ENCODE measurements at places on chromosomes 2 and 18.

DNA sequence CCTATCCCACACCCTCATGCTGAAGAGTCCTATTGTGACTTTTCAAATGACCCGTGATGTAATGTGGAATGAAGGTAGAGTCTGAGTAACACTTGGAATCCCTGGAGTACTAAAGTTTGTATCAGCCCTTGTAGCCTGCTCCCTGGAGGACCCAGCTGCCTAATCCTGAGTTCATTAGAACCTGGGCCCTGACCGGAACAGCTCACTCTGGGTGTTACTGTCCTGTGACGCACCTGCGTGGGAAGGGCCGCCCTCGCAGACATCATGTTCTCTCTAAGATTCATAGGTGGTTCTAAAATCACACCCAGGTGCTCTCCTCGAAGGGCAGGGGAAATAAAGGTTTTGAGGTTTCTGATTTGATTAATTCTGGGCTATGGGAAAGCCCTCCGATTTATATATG, 62.3 kb downstream of the NCK2 start:
- no peak for DNase-seq

- no peak for DNase-seq
Observed at GRCh38 chr2:123200035-123200434, 825.1 kb upstream of the CNTNAP5 start.

DNA sequence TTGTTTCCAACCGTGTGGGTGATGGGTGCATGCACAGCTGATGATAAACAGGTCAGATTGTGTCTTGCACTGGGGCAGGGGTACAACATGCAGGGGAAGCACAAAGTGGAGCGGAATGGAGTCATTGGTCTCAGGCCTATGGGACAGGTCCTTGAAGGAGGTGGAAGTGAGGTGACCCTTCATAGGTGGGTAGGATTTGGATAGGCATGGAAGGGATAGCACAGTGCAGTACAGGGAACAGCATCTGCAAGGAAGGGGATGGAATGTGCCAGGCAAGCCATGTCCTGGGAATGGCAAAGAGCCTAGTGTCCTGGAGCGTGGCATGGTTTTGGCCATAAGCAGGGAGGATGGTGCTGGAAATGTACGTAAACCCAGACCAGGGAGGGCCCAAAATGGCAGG, 143.9 kb downstream of the CAPN13 start:
- no peak for DNase-seq

- DNase-seq: no peak
Observed at GRCh38 chr2:142981069-142981378, 103.6 kb downstream of the KYNU start.

- DNase-seq: no peak
Observed at GRCh38 chr2:128214866-128215460, 103.7 kb downstream of the HS6ST1 start.

DNA sequence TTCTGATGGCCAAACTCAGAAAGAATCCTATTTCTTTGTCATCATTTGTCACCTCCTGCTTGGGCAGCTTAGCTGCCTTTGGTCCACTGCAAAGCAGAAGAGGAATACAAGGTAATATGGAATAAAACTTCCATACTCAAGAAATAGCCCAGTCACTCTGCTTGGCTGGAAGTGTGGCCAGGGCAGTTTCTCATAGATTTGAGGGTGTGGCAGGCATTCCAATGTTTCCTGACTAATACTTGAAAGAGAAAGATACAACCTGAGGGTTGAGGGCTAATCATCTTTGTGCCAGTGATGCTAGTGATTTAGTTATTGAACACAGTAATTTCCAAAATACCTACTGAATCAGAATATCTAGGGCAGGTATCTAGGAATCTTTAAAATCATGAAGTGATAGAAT, 83.1 kb downstream of the FAM161A start:
- no peak for DNase-seq

DNA sequence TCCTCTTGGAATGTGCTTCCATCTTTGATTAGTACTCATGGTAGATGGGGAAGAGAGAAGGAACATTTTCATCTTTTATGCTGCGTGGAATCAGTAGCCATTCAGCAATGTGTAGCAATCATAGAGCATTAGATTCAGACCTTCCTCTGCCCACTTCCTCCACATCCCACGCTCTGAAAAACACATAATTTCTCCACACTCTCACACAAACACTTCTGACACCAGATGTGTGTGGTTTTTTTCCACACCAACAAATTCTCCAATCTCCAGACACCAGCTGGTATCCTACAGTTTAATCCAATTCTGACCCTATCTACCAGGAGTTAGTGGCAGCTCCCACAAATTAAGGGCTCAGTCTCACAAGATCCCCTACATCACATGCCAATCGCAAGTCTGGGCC, 103.3 kb downstream of the AOX1 start:
- DNase-seq: no peak

- DNase-seq: no peak
Observed at GRCh38 chr2:149125031-149125725, 86.7 kb downstream of the LYPD6B start.

DNA sequence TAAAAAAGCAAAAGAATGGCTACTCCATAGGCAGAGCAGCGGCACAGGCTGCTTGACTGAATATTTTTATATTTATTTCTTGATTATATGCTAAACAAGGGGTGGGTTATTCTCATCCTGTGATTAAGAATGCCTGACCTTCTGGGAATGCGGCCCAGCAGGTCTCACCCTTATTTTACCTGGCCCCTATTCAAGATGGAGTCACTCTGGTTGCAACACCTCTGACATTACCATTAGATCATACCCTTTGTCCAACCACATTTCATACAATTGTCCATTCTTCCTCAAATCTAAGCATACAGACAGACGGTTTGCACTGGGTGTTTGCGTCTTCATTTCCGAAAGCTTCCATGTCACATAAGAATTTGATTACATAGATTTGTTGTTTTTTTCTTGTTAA, 168.2 kb downstream of the GALNT1 start:
- DNase-seq: no peak

DNA sequence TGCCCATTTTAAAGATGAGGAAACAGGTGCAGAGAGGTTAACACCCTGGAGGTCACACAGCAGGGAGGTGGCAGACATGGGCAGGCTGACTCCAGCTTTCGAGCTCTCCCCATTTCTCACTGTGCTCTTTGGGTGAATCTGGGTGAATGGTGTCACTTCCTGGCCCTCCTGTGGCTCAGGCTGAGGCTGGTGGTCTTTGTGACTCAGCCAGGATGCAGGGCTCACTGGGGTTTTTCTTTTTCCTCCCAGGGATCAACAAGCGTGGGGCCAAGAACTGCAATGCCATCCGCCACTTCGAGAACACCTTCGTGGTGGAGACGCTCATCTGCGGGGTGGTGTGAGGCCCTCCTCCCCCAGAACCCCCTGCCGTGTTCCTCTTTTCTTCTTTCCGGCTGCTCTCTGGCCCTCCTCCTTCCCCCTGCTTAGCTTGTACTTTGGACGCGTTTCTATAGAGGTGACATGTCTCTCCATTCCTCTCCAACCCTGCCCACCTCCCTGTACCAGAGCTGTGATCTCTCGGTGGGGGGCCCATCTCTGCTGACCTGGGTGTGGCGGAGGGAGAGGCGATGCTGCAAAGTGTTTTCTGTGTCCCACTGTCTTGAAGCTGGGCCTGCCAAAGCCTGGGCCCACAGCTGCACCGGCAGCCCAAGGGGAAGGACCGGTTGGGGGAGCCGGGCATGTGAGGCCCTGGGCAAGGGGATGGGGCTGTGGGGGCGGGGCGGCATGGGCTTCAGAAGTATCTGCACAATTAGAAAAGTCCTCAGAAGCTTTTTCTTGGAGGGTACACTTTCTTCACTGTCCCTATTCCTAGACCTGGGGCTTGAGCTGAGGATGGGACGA, 13.2 kb downstream of the ITM2C start:
- DNase-seq: peak; percentile 82

GRCh38 chr2:5991305-5991968, 299.3 kb downstream of the SOX11 start:
- no peak for DNase-seq

DNA sequence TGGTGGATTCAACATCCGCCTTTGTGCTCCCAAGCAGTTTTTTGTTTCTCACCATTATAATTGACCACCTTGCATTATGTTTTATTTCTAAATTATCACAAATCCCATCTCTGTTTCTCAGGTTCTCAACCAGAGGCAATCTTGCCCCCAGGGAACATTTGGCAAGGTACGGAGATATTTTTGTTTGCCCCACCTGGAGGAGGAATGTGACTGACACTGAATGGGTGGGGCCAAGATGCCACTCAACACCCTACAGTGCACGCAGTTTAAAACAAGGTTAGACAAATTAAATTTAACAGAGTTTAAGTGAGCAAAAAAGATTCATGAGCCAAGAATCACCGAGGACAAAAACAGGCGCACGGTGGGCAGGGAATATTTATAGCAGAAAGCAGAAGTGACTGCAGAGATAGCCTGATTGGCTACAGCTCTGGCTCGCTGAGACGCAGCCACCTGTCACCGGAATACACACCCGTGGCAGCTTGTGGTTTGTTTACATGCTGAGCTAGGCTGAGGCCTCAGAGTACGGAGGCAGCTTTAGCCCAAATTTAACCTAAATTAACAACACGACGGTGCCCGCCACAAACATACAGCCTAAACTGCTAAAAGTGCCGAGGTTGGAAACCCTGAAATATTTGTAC, 150.0 kb upstream of the ALKAL2 start:
- DNase-seq: peak; percentile 40

DNA sequence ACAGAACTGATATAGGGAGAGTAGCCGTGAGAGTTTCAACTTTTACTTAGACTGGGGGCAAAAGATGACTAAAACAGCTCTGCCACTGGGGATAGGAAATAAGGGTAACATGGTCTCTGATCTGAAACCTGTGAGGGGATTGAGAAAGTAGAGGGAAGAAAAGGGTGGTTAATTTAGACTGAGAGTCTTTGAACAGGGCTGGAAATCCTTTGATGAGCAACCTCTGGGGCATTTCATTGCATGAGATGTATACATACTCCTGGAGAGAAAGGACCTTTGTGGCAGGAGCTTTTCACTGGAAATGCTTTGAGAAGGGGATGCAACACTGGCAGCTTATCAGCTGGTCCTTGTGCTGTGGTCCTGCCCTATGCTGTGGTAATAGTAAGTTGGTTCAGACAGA, 9.4 kb downstream of the GALNT1 start:
- DNase-seq: no peak

DNA sequence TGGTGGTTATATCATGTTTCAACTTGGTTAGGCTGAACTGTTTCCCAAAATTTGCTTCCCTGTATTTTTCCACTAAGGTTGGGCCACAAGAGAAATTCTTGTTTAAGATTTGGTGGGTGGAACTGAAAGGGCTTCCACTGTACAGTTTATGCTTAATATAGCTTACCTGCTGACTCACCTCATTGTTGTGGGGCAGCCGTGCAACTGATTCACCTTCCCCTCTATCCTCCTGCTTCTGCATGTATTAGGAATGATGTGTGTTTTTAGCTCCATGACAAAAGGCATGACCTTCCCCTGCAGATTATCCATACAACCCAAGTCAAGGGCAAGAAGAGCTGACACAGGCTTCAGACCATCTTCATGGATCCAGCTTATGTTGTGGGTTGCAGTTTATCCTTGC, 98.4 kb upstream of the GULP1 start:
- DNase-seq: no peak

DNA sequence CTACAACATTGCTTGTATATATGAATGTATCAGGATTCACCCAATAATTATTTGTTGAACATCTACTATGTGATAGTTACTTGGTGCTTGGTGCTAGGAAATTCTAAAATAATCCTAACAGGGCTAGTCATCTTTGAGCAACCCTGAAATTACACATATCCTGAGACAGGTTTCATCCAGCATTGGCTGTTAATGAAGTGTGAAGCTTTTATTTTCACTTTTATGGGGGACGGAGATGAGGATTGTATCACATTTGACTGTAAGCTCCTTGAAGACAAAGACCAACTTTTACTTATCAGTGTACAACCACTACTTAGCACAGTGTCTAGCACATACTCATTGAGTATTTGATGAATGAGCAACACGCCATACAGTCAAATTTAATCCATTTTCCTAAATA, 6.8 kb upstream of the GALM start:
- no peak for DNase-seq

DNA sequence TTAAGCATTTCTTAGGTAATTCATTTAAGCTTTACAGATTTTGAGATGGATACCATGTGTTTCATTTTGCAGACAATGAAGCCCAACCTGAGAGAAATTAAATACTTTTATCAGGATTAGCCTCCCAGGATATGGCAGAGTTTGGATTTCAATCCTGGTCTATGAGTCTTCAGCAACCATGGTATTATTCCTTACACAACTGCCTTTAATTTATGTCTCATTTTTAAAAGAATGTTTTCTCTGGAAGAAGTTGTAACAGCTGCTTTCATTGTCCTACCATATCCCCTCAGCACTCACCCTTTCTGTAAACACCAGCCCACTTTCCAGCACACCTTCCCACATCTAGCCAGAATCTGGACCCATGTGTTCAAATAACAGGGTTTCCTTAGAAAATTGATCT, 863.7 kb upstream of the VRK2 start:
- DNase-seq: no peak

- no peak for DNase-seq
Observed at GRCh38 chr2:168119515-168120141, 127.8 kb downstream of the STK39 start.

GRCh38 chr2:36857713-36858112, 108.6 kb downstream of the STRN start:
- DNase-seq: no peak

DNA sequence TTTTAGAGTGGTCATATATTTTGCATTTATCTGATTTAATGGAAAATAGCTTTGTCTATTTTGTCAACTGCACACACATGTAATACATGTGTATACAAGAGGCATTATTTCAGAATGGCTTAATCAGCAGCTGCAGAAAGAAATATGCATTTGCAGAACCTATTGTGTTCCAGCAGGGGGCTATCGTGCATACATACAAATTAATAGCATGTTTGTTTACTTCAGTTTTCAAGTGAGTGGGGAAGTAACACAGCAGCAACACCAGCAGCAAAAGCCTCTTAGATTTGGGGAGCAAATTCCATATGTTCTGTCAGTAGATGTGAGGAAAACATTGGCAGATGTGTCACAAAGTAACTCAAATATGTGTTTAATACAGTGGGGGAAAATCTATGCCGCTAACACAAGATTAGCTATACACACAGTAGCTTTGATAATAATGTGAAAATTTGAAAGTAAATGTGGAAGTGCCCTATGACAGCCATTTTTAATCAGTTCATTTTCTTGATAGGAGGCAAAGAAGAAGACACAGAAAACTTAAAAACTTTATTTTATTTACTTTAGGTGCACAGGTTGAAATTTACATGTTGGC, 218.1 kb downstream of the WDR7 start:
- DNase-seq: no peak

Measured in activated naive CD8-positive, alpha-beta T cell treated with anti-CD3 and anti-CD28 coated beads for 36 hours (primary cell).